M059J (cell line): ENCODE measurements at places on chromosomes 6 and 20.
A peak's percentile ranks its signal among the peaks of the same experiment; 100 is the strongest.

DNA sequence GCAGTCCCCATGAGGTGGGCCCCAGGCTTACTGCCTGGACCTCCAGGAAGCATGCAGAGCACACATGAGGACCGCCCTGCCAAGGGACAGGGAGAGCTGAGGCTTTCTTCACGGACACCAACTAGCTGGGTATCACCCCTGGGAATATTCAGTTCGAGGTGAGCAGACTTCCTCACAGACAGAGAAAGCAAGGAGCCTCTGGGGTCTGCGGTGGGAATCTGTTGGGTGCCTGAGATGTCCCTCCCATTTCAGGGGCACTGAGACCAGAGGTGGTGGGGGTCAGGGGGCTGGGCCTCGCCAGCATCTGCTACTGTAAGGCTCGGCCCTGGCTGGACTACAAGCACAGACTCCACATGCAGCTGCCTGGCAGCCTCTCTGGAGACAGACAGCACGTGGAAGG is 74.3 kb upstream of the SYNDIG1 start:
- DNase-seq = no peak

- DNase-seq = peak; percentile 75
Observed at GRCh38 chr6:42742116-42742894, 3.6 kb downstream of the TBCC start.

- DNase-seq = no peak
Observed at GRCh38 chr6:143060806-143061596, at the start of gene AIG1. AIG1 (plus strand) TSS chr6:143060889; CDS start chr6:143060926, 37 bp downstream.

GRCh38 chr20:58168843-58169242 is 59.6 kb downstream of the ANKRD60 start:
- no peak for DNase-seq

GRCh38 chr6:45555981-45556771 is 178.4 kb upstream of the SUPT3H start:
- DNase-seq = peak; percentile 55

DNA sequence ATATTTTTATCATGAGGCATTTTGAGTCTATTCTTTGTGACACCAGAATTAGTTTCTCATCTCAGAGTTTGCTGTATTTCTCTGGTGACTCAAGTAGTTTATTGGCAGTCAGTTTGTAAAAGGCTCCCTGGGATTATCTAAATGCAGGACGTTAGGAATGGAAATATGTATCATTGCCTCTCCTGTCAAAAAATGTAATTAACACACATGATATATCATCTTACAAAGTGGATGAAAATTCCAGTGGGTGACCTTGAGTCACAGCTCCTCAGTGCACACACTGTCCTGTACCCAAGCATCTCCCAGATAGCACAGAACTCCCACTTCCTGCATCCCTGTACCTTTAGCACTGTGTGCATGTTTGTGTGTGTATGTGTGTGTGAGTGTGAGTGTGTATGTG is 258.6 kb downstream of the LAMA2 start:
- DNase-seq = peak; percentile 14
